ENCODE measurements at places on chromosomes 7 and 10.

DNA sequence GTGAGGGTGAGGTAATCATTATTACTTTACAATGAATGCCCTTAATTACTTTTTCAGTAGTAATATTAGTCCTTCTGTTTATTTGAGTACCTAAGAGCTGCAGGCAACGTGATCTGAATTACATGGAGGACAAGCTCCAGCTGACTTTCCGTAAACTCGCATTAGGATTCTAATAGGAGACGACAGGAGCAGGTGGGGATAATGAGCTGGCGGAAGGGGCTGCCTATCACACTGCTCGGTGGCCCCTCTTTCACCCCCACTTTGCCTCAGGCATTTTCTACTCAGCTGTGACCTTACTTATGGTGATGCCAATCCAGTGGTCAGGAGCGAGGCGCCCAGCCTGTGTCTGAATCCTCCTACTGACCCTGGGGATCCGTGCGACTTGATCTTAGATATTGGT is at the start of gene C7orf33:
Gene C7orf33 (plus strand): TSS at position 296 of the 400 bp plus-strand sequence. CDS start 160 bp downstream, outside the sequence.
- DNase-seq = no peak

- DNase-seq = no peak
These were observed 57.7 kb upstream of the CDK14 start for GRCh38 chr7:90538405-90538804.

GRCh38 chr7:110417611-110418010 is 673.3 kb upstream of the LRRN3 start:
- DNase-seq = no peak

DNA sequence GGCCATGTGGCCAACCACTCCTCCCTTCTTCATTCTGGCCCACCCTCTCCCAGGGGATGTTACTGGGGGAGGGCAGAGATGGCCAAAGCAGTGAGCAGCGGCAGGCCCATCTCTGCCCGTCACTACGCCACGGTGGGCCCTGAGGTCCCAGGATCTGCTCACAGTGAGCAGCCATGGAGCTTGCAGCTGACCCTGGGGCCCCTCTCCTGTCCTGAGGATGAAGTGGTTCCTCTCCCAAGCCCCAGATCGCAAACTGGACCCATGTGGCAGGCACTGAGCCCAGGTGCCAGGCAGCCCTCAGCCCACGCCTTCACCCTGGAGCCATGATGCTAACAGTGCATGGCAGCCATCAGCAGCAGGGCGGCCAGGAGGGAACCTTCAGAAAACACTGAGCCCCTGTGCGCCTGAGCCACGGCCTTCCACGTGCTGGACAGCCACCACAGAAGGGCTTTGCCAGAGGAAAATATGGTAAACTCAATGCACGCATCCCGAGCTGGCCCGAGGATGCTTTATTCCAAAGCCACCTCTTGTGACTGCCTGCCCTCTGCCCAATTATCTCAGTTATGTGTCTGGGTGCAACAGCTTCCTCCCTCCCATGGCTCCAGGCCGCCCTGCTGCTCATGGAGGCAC is 485.7 kb downstream of the PTPRN2 start:
- no peak for DNase-seq

- peak; percentile 90 for DNase-seq
These were observed 49.1 kb upstream of the ELN start for GRCh38 chr7:73978661-73979563.

DNA sequence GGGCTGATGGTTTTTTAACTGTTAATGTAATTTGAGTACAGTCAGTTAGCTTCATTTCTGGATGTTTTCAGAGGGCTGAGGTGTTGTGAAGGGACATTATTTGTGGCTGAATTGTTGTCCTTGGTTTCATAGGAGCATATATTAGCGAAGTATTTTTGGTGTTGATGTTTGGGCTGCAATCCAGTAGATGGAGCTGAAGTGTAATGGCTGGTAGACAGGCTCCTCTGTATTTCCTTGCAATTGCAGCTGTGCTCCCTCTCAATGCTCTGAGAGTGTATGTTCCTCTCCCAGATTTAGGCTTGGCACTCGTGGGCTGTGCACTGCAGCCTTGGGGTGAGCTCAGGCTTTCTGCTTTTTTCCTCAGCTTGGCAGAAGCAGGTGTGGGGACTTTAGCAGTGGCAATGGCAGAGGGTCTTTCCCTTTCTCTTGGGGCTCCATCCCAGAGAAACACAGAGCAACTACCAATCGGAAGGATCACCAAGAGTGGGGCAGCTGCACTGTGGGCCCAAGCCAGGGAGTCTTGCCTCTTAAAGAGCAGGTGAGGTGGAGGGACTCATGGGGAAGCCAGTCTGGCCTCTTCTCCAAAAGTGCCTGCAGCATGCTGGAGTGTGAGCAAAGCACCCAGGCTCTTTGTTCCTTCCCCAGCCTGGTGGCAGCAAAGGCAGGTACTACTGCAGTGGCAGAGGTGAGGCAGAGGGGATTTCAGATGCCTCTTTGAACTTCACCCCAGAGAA is 544.4 kb downstream of the SH2D4B start:
- DNase-seq = peak; percentile 6

- no peak for DNase-seq
These were observed 41.1 kb upstream of the NUPR2 start for GRCh38 chr7:56157238-56157790.

DNA sequence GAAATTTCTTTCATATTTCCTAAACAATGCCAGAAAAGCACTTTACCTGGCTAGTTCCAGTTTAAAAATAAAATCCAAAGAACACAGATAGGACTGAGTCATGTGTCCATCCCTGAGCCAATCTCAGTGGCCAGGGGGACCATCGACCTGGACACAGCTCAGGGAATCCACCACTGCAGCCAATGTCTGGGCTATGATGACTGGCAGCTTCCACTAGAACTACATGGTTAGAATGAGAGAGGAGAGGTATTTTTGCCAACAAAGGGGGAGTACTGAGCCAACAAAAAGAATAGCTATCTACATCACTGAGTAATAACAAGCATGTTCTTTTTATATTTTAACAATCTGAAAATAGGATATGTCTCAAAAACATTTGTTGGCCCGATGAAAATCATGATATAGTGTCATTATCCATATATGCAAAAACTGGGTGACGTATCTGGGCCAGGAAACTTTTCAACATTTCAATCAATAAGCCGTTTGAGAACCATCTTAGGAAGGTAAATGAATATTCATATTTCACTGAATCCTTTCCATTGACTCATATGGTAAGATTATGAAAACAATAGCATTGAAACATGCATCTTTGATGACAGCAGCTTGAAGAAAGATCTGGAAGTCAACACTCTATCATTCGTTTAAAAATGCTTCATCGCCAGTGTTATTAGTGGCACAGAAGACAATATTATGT is 104.0 kb downstream of the TPK1 start:
- no peak for DNase-seq

- DNase-seq = peak; percentile 62
These were observed 3.3 kb downstream of the AVPI1 start for GRCh38 chr10:97683556-97684367.

Measured in T47D (cell line).